ENCODE measurements at places on chromosomes 6 and 20.

GRCh38 chr6:110999634-111000270 lies 17.9 kb downstream of the RPF2 start:
- peak; percentile 19 for DNase-seq

GRCh38 chr20:40848526-40848925 lies 159.5 kb upstream of the MAFB start:
- DNase-seq = no peak

DNA sequence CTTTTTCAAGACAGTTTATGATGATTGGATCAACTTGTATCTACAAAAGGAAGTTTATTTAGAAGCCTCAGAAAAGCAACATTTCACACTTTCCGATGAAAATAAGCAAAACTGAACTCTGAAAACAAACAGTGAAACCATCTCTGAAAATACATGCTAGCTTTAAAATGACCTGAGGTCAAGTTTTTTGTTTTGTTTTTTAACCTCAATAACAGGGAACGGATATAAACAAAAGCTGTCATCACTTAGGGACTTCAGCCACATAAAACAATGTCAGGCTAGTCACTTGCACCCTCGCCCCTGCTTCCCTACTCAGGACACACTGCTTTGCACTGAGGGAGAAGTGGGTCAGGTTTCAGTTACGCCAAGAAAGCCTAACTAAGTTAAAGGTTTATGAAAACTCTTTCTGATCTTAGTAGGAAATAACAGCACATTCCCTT lies 11.6 kb downstream of the BACH2 start:
- peak; percentile 35 for DNase-seq

DNA sequence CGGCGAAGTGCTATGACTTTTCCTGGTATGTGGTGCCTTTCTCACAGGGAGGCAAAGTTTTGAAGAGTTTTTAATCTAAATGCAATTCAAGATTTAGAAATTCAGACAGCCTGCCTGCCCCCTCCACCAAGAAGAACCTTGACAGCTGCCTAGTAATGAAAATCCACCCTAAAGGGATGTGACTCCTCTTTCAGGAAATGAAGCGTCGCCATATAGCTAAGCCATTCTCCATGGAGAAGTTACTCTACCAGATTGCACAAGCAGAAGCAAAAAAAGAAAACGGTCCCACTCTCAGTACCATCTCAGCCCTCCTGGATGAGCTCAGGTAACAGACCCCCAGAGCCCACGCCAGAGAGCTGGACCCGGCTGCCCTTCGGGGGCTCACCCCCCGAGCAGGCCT lies 150.1 kb downstream of the DTNBP1 start:
- DNase-seq = no peak

DNA sequence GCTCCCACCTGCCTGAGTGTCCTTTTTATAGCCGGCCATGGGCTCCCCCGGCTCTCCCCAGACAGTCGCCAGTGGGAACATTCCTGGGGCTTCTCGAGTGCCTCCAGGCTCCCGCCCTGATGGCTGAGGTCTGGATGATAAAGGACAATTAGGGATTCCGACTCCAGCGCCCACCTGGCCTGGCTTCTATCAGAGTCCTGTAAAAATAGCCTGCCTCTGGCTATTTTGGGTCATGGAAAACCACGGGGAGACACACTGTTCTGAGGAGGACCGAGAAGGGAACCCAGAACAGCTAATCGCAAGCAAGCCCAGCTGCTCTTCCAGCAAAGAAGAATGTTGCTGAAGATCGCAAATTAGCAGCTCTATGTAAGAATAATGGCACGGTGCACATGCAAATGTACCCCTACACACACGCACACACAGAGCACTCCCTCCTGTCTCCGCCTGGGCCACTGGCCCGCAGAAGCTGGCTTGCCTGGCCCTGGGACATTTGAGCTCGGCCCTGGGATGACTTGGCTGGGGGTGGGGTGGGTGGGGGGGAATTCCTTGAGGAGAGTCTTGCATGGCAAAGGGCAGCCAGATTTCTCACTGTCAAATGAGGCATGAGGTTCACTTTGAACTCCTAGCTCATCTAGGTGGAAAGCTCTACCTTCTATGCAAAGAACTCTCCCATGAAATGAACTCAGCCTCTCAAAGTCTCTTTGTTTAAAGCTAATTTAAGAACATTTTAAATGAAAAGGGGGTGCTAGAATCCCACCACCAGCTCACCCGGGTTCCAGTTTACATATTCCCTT lies 55.3 kb downstream of the CTCFL start:
- no peak for DNase-seq

- no peak for DNase-seq
Measured at GRCh38 chr6:41748542-41748941, 1.3 kb upstream of the PGC start.

GRCh38 chr6:75813476-75814250 lies 64.6 kb downstream of the MYO6 start:
- no peak for DNase-seq

- DNase-seq = no peak
Measured at GRCh38 chr6:56690519-56691285, 48.0 kb upstream of the DST start.

DNA sequence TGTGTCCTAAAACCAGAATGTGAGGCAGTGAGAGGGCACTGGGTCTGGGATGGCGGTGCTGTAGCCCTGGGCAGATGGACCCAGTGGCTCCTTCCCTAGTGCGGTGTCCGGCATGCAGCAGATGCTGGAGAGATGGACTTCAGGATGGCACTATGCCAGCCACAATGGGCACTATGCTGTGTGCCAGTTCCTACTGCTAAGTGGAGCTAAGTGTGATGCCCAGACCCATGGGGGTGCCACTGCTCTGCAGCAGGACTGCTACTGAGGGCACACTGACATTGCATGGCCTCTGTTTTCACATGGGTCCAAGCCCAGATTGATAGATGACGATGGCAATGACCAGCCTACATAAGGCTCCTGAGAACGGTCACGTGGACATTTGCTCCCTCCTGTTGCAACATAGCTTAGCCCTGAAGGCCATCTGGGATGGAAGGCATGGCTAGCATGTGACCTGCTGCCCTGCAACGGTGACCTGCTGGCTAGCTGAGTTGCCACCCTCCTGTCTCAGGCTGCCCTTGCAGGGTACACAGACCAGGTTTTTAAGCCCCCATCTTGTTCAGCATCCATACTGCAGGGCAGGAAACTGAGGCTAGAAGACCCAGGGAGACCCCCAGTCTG lies 31.3 kb upstream of the KCNK16 start:
- peak; percentile 36 for DNase-seq

GRCh38 chr6:80974579-80974978 lies 777.9 kb downstream of the TENT5A start:
- DNase-seq = no peak

DNA sequence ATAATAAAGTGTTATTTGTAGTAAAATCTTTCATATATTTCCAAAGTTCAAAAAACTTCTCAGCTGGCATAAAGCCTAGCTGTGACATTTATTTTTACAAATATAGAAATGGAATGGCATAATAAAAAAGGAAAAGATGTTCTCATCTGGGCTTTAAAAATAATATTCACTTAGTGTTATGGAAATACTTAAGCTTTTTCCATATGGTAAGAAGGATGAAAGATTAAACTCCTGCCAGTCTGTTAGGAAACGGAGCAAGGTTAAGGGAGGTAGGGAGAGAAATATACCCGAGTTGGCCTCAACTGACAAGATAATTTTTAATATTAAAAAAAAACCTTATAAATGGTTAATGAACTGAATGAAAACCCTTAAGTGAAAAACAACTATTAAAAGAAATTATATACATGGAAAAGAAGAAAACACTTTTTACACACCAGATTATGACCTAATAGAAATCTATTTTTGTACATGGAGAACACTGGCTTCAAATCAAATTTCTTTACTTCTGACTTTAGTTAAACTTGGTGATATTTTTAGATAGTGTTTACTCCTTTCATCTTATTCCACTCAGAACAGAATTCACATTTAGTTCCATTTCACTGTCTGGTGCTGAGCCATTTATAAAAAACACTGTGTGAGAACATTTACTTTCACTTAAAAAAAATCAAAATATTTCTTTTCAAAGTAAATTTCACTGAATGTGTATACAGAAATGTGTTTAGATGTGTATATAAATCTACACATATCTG lies 137.0 kb downstream of the DST start:
- no peak for DNase-seq

GRCh38 chr6:92762443-92763273 lies 656.7 kb downstream of the EPHA7 start:
- DNase-seq = no peak

GRCh38 chr6:53412021-53412715 lies 63.4 kb upstream of the ELOVL5 start:
- DNase-seq = no peak

DNA sequence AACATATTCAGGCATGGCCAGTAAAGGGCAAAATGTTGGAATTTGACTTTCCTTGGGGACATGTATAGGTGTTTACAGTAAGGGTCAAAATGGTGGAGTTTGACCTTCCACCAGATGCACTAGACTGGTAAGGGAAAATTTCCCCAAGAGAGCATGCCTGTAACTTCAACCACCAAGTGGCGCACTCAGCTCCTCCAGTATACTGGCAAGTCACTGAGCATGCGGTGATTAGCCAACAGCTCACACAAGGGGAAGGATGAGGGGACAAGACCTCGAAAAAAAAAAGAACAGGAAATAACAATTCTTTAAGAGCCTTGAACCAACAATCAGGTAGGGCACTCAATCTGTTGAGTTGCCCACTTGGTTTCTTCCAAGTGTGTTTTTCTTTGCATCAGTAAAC lies 140.9 kb downstream of the EYS start:
- no peak for DNase-seq

GRCh38 chr6:158474961-158475343 lies 84.9 kb upstream of the TMEM181 start:
- no peak for DNase-seq

GRCh38 chr6:15290962-15291704 lies 45.3 kb downstream of the JARID2 start:
- no peak for DNase-seq

- no peak for DNase-seq
Measured at GRCh38 chr6:156869980-156870398, 92.8 kb downstream of the ARID1B start.

- DNase-seq = no peak
Measured at GRCh38 chr6:1313767-1314503, 2.0 kb downstream of the FOXQ1 start.

DNA sequence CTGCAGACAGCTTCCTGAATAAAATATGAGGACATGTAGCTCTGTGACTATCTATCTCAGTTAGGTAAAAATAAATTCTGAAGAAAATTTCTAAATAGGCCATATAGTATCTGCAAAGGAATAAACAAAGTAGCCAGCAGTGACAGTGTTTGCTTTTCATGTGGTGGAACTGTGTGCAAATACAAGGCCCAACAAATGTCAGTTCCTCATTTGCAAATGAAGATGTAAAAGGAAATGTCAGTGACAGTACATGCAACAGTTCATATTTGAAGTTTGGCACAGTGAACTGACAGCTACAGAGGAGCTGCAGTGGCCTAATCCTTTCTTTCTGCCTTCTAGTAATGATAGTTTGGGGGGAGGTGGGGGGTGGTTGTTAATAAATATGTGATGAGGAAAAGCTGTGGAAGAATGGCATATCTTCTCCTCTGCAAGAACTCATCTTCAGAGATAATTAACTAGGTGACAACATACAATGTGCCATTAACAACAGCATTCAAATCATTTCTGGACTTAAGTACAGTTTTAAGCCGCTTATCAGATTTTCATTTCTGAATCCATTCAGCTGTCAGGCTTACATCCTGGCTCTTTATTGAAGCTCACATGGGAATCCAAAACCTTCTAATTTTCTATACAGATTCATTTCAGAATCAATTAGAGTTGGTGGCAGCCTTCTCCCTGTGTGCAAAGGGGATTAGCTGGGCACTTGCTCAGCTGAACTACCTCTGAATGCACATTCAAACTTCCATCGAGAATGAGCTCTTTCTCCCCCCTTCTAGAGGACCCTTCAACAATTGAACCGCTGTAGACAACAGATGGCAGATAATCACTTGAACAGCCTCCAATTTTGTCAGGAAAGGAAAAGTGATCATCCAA lies 1059.0 kb upstream of the EPHA7 start:
- no peak for DNase-seq

GRCh38 chr20:32040142-32040953 lies 11.7 kb upstream of the HCK start:
- no peak for DNase-seq

DNA sequence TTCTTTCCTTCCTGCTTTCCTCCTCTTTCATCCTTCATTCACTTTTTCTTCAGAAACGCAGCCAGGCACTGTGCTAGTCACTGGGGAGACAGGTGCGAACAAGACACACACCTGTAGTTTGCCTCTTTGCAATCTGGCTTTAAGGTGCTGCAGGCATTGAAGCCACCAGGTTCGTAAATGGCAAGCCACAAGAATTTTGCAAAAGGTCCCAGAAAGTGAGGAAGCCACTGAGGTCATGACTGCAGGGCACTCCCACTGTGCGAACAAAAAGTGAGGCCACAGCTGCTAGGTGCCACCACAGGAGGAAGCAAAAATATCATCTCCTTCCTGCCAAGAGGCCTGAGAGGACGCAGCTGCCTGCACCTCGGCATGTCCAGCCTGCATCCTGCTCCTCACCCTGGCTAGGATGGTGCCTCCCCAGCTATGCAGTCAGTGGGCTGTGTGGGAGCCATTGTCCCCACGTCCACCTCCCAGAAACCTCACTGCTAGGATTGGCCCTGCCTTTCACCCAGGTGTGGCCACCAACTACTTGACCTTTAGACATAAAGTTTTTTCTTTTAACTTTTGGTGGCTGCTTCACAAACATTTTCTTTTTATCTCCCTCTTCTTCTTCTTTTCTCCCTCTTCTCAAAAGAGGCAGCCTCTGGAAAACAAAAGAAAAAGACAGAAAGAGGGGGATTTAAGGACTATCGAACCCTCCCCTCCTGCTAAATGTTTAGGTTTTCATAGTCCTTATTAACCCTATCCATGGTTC lies 230.8 kb downstream of the BCAS1 start:
- DNase-seq = peak; percentile 72

DNA sequence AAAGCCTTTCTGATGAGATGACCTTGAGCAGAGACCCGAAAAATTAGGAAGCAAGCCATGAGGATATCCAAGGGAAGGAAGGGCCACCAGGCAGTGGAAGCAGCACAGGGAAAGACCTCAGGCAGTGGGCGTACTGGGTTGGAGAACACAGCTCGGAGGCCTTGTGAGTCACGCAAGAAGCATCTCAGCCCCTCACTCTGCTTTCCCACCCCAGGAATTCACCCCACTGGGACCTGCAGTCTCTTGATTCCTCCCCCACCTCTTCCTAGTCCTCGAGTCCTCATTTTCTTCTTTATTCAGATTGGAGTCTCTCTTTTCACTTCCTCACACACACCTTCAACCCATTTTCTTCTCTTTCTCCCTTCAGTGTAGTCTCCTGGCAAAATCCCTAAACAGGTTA lies 27.0 kb downstream of the RPRD1B start:
- no peak for DNase-seq

- DNase-seq = no peak
Measured at GRCh38 chr20:45253261-45253660, 1.1 kb downstream of the SLPI start.

GRCh38 chr6:226516-227073 lies 65.7 kb upstream of the DUSP22 start:
- DNase-seq = no peak

Data from naive thymus-derived CD8-positive, alpha-beta T cell (primary cell).